ENCODE measurements at places on chromosomes 7 and 10. TPM values are rescaled to one million over a fixed set of nuclear protein-coding genes. Genes with fewer than 3 reads are reported as not detected.

- DNase-seq = no peak
Observed at GRCh38 chr10:70164163-70164562, 6.2 kb downstream of the SAR1A start.

GRCh38 chr10:76733441-76733936, 904.1 kb downstream of the KCNMA1 start:
- DNase-seq = no peak

DNA sequence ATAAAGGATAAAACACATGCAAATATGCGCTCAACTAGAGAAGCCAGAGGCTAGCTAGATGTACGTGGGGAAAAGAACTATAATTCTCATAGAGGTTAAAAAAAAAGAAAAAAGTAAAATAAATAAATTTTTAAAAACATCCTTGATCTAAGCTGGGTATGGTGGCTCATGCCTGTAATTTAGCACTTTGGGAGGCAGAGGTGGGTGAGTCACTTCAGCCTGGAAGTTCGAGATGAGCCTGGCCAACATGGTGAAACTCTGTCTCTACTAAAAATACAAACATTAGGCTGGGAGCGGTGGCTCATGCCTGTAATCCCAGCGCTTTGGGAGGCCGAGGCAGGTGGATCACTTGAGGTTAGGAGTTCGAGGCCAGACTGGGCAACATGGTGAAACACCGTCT, 18.6 kb upstream of the HSPA12A start:
- DNase-seq = no peak

DNA sequence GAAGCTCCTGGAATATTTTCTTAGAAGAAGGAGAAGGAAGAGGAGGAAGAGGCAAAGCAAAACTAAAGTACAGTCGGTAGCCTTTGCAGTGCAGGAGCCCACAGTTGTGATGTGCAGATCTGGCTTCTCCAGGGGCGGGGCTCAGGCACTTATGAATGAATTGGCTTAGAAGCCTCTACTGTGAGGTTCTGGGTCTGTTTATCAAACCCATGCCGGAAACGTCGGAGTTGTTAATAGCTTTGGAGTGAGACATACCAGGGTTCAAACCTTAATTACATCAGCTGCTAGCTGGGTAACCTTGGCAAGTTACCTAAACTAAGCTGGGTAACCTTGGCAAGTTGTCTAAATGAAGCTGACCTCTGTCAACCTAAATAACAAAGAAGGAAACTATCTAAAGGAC, 89.3 kb upstream of the PITRM1 start:
- DNase-seq = no peak

GRCh38 chr7:30562909-30563308, 31.8 kb upstream of the GARS1 start:
- no peak for DNase-seq

DNA sequence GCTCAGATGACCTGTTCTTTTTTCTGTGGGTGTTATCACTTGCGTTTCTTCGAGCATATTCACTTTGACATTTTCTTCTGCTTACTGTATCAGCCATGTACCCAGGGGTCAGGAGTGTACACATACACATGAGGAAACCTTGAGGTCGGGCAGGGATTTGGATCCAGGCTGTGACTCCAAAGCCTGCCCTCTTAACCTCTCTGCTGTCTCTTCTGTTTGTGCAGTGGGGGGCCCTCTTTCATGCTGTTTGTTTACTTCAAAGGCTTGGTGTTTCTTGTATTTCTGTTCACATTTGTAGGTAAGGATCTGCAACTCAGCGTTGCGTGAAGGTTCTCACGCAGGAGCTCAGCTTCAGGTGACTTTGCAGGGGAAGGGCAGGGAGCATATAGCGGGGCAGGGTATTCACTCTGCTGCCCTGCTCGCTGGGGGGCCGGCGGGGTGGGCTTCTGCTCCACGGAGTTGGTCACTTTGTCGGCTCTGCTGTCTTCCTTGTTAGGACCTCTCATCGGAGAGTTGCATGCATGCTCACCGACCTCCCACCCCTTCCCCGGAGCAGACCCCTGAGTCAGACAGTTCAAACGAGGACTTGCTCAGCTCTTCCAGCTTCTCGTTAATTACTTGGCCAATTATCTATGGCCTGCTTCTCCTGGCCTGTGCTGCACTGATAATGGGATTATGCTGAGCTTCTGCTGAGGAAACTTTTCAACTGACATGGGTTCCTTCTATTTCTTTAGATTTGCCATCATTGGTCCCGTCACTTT, 77.5 kb downstream of the SDK1 start:
- DNase-seq = peak; percentile 55

DNA sequence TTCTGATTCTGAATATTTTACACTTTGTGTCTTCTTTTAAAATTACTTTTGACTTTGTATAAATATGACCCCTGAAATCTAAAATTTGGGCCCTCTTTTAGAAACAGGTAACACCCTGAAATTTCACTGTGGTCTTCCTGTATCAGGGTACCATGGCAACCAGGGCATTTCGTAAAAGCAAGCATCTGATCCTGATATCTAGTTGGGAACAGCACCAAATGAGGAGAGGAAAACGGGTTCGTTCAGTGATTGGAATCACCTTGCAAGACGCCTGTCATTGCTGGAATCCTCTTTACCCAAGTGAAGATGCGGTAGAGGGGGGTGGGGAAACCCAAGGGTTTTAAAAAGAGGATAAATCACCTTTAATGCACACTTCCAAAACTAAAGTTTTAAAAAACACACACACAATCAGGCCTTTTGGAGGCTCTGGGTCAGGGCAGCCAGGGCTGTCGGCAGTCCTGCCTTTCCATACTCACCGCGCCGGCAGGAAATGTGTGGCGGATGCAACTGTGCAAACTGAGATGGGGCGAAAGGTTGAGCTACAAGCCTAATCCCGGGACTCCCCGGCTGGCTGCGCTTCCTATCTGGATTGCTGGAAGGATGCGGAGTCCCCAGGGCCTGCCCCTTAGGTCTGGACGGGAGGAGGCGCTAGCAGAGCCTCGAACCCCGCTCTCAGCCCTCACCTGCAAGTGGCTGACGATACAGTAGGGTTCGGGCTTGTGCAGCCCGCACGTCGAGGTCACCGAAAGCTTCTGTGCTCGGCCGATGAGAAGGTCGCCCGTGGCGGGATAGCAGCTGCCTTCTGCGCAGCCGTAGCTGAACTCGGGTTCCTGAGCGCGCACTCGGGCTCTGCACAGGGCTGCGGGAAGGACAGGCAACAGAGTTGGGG, 1.8 kb downstream of the LAMB1 start:
- DNase-seq = no peak

DNA sequence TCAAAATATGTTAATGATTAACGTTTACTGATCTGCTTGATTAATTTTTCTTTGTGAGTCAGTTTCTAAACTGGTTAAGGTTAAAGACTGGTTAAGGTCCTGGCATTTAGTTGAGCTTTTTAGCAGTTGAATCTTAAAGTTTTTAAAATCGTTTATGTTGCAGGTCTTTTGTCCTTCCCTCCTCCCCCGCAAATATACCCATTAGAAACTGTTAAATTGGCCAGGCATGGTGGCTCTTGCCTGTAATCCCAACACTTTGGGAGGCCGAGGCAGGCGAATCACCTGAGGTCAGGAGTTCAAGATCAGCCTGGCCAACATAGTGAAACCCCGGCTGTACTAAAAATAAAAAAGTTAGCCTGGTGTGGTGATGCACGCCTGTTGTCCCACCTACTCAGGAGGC, 100.9 kb downstream of the PODXL start:
- DNase-seq = no peak

GRCh38 chr10:105413997-105414396, 772.9 kb downstream of the SORCS3 start:
- DNase-seq = no peak

DNA sequence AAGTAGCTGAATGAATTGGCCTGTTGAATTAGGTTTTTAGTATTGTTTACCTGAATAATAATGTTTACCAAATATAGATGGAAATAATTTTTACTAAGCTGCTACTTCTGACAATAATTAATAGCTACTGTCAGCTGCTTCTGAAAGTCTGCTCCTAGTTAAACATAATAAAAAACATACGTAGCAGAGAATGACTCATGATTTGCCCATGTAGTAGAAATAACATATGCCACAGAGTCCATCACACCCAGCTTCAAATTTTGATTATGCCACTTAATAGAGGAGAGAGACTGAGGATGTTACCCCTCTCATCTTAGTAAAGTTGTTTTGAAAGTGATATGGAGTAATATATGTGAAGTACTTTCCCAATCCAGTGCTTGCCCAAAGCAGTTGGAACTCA, 57.6 kb upstream of the MDFIC start:
- DNase-seq = no peak

DNA sequence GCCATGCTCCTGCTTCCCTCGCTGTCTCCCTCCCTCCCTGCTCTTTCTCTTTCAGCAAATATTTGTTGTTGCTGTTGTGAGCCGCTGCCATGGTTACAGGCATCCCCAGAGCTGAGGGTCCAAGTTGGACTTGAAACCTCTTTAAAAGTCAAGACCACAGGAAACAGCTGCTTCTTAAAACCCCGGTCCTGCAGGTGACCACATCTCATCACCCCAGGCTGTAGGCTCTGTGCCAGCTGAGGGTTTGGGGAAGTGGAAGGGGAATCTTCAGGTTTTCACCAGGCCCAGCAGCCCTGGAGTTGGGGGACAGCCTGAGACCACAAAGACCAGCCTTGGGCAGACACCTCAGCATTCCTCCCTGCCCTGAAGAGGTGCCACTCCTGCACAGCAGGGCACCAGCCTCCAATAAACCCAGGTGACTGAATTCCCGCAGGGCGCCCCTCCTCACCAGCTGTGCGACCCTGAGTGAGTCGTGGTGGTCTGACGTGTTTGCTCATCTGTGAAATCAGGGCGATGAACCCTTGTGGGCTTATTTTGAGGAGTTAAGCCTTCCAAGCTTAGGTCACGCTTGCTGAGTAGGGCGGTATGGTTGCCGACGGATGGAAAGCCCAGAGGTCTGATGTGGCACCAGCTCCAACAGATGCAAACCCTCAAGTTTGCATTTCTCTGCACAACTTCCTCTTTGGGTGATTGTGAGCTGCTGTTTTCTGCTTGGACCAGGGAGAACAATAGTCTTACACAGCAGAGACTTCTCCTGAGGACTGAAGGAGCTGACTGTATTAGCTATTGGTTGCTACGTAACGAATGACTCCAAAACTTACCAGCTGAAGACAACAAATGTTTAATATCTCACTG, 24.8 kb downstream of the NPTX2 start:
- DNase-seq = no peak

DNA sequence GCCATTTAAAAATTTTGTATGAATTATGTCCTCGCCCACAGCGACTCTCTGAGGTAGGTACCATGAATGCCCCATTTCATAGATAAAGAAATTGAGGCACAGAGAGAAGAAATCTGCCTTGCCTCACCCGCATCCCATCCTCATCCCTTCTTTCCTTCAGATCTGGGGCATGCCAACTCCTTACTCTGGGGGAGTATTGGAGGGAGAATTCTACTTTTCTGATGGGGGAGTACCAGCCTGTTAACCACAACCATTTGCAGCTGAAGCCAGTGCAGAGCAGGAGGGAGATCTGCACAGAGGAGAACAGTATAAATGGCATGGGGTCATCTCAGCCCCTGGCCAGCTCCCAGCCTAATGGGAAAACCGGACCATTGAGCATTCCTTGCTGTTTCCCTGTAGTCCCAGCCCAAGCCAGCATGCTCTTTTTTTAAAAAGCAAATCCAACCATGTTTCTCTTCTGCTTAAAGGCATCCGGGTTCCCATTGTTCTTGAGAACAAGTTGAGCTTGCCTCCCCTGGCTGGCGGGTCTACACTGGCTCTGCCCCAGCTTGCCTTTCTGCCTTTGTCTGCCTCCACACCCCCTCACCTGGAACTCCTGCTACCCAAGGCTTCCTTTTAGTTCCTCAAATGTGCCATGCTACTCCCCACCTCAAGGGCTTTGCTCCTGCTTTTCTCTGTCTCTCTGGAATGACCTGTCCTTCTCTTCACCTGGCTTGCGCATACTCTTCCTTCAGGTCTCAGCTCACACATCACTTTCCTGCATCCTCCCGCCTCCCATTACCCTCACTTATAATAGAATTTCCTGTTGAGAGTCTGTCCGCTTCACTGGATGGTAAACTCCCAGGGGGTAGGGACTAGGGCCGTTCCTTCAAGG, 8.8 kb upstream of the ZNF503 start:
- no peak for DNase-seq

- no peak for DNase-seq
Observed at GRCh38 chr7:128055637-128056036, 24.4 kb upstream of the LRRC4 start.

- no peak for DNase-seq
Observed at GRCh38 chr7:92714767-92715166, 121.6 kb downstream of the CDK6 start.

GRCh38 chr10:24485304-24485703, 238.4 kb downstream of the ARHGAP21 start:
- DNase-seq = no peak

GRCh38 chr10:132120734-132121510, 55.2 kb downstream of the JAKMIP3 start:
- DNase-seq = no peak

GRCh38 chr10:69766161-69766910, 35.4 kb upstream of the COL13A1 start:
- peak; percentile 70 for DNase-seq

- no peak for DNase-seq
Observed at GRCh38 chr7:117184367-117184766, 138.5 kb downstream of the WNT2 start.

- no peak for DNase-seq
Observed at GRCh38 chr7:30308389-30308788, 24.0 kb downstream of the ZNRF2 start.

DNA sequence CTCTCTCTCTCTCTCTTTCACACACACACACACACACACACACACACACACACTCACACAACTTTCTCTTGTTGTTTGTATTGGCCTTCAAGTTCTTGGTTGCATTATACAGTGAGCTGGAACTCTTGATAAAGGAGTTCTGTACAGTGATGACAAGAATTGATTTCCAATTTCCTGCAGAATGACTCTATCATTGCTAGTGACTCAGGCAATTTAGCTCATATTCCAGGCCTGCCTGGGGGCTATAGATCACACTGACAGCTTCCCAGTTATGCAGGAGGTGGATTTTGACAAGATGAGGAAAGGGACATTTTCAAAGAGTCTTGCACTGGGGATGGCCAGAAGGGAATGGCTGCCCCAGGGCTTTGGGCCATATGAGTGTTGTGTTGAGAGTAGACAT, 508.8 kb downstream of the TYW1 start:
- DNase-seq = no peak

Gene SP8
- not detected for total RNA-seq

Gene MMP21
- 0.13 TPM for total RNA-seq

Gene C10orf90
- not detected for total RNA-seq

Gene FAM149B1
- 38.8 TPM for total RNA-seq

Gene GRID2IP
- total RNA-seq = 0.30 TPM

Gene TFPI2
- not detected for total RNA-seq

Gene ZNF25
- total RNA-seq = 9.7 TPM

Gene PDE6C
- total RNA-seq = not detected

Gene LIPM
- not detected for total RNA-seq

Gene AGMO
- 0.17 TPM for total RNA-seq

Gene TPST1
- 20.0 TPM for total RNA-seq

Gene SLC13A4
- 0.20 TPM for total RNA-seq

Gene MKX
- total RNA-seq = 0.30 TPM

Gene PRSS37
- total RNA-seq = not detected

Gene ICA1
- total RNA-seq = 38.0 TPM

Gene FGL2
- 10.5 TPM for total RNA-seq

Gene OPN1SW
- not detected for total RNA-seq

Gene JCAD
- total RNA-seq = 83.7 TPM

Gene NRBF2
- total RNA-seq = 14.7 TPM

Gene NT5C2
- 107 TPM for total RNA-seq
